ENCODE measurements at places on chromosomes 16 and 17.
A peak's percentile ranks its signal among the peaks of the same experiment; 100 is the strongest.

GRCh38 chr16:17471719-17472461 lies 1.1 kb upstream of the XYLT1 start:
- DNase-seq = no peak

DNA sequence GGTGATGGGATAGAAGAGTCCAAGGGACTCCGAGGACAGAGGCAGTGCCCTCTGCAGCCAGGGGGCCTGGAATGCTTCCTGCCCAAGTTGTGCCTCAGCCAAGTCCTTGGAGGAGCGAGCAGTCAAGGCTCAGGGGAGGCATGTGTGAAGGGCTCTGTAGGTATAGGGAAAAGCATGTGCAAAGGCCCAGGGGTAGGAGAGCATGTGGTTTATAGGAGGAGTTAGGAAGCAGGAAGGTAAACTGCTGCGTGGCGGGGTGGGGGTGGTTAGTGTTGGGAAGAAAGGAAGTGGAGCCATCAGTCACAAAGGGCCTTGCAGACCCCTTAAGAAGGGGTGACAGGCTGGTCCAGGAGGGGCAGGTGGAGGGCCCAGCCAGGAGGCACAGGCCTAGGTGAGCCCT lies 7.2 kb downstream of the POLR3E start:
- no peak for DNase-seq

DNA sequence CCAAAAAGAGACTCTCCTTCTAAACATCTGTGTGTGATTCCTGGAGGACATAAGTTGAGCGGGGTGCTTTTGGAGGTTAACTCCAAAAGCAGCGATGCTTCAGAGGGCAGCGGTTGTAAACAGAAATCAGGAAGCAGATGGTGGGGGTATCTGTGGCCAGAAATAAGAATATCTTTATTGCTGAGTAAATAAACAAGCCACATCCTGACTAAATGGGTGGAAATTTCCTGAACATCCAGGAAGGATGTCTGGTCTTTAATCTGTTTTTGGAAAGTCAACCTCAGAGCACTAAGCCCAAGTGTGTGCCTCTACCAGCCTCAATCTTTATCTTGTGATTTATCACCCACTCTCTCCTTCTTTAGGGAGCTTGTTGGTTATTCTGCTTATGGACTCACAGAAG lies 123.3 kb downstream of the CDH13 start:
- DNase-seq = no peak

GRCh38 chr17:4893721-4894560 lies 5.4 kb upstream of the C17orf107 start:
- no peak for DNase-seq

- no peak for DNase-seq
Observed at GRCh38 chr17:56718515-56718914, 115.2 kb downstream of the C17orf67 start.

- peak; percentile 60 for DNase-seq
Observed at GRCh38 chr17:32141258-32141657, 1.0 kb upstream of the RHOT1 start.

GRCh38 chr17:68310152-68310551 lies 18.9 kb downstream of the ARSG start:
- DNase-seq = no peak

- no peak for DNase-seq
Observed at GRCh38 chr17:70661342-70662222, 492.2 kb downstream of the KCNJ2 start.

GRCh38 chr17:73189417-73190099 lies 3.3 kb upstream of the COG1 start:
- peak; percentile 74 for DNase-seq

DNA sequence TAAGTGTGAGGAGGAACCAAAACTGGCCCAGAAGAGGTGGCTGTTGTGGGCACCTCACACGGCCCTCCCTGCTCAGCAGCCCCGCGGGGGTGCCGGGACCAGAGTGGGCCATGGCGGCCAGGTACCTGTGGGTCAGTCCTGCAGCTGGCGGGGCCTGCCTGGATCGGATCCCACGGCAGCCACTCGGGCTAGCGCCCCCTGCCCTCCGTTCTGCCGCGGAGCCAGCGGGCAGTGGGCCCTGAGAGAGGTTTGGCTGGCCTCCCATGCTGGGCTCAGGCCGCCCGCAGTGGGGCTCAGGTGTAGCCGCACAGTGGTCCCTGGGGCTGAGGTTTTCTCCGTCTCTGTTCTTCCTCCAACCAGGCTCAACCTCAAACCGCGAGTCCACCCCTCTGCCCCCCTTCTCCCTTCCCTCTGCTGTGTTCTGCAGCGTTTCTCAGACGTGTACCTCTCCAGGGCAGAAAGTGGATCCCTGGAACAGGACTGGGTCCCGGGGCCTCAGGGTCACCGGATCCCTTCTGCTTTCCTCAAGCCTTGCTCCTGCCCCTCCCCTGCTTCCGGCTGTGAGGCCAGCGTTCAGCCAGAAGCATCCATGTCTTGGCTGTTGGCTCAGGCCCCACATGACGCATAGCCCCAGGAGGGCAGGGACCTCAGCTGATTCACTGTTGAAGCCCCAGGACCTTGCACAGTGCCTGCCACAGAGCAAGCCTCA lies 28.6 kb upstream of the ITGA3 start:
- DNase-seq = peak; percentile 95

DNA sequence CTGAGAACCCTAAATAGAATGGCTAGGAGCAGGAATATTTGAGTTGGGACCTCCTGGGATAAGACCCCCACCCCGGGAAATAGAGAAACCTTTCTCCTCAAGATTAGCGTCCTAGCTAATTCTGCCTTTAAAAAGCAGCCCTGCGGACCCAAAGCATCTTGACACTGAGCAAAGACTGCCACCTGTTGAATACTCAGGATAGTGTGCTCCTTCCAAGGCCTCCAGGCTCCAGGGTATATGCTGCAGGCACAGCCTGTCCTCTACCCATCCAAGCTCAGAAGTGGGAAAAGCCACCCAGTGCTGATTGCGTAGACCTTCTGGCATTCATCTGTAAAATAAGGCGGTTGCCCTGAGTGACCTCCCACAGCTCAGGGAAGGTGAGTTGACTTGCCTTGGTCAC lies 456.2 kb upstream of the DYNLRB2 start:
- peak; percentile 31 for DNase-seq

- DNase-seq = no peak
Observed at GRCh38 chr17:32692179-32692578, 184.7 kb downstream of the MYO1D start.

DNA sequence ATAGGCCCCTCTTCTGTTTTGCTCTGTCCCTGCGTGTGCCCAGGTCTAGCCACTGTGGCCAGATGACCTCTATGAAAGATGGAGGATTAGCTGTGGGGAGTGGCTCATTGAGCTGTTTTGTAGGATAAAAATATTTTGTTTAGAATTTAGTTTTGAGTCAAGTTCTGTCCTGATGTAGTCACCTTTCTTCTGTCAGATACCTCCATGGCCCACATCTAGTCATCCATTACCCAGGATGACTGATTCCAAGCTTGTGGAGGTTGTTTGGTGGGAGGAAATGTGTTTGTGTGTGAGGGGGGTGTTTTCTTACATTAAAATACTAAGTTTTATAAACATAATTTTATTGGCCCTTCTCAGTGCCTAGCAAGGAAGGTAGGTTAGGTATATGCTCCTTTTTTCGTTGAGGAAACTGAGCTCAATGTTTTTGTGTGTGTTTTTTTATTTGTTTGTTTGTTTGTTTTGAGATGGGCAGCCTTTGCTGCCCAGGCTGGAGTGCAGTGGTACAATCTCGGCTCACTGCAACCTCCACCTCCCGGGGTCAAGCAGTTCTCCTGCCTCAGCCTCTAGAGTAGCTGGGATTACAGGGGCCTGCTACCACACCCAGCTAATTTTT lies 16.3 kb downstream of the SNX11 start:
- no peak for DNase-seq

DNA sequence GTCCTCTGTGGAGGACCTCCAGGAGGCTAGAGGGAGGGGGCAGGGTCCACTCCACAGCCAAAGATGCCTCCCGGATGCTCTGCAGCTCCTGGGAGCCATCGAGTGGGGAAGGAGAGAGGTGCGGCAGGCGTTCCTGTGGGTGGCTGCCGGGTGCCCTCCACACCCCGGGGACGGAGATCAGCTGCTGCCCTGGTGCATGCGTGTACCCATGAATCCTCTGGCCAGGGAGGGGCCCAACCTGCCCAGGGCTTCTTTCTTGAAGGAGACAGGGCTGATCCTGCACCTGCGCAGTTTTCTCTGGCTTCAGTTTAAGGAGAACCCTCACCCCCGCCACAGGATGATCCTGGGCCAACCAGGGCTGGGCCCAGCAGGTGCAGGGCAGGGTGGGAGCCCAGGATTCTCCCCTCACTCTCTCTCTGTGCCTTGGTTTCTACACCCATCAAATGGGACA lies 33.5 kb upstream of the DOC2B start:
- DNase-seq = no peak

- no peak for DNase-seq
Observed at GRCh38 chr17:5869041-5869745, 201.0 kb upstream of the WSCD1 start.

- DNase-seq = peak; percentile 60
Observed at GRCh38 chr17:27296428-27296979, 2.6 kb downstream of the WSB1 start.

DNA sequence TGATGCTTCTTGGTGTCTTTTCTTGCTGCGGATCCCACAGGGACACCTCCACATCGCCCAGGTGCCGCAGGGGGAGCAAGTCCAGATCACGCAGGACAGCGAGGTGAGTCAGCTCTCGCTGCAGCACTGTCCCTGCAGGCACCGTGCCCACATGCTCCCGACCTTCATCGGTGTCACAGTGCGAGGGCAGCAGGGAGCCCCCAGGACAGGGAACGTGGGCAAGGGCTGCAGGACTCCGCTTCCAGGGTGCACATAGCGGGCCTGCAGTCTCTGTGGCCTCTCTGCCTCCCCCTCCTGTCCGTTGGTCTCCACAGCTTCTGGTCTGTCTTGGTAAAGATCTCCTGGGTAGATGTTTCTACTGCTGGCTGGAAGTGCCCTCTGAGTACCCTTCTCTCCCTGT lies 84.1 kb downstream of the BANP start:
- no peak for DNase-seq

- DNase-seq = no peak
Observed at GRCh38 chr17:75110234-75110937, 617 bp downstream of the ARMC7 start.

- peak; percentile 69 for DNase-seq
Observed at GRCh38 chr16:49921791-49922456, 66.0 kb upstream of the ZNF423 start.

- DNase-seq = peak; percentile 86
Observed at GRCh38 chr17:68291836-68292688, 767 bp downstream of the ARSG start.

DNA sequence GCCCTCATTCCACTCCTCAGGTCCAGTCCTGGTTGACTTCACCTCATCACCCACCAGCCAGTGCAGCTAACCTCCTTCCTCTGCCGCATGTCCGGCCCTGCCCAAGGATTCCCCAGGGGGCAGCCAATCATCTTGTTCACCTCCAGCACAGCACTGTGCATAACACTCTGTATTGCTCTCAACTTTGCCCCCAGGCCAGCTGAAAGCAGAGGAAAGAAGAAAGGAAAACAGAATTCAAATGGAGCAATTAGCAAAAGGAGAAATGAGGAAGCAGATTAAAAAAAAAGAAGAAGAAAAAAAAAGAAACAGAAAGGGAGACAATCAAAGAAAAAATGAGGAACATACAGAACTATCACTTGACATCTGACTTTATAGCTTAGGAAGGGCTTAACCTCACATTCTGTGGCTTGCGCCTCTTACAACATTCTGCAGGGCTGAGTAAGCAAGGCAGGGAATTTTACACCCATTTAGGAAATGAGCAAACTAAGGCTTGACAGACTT lies 26.1 kb downstream of the GAS7 start:
- no peak for DNase-seq

GRCh38 chr16:27639561-27640276 lies 89.8 kb downstream of the KATNIP start:
- peak; percentile 72 for DNase-seq

- no peak for DNase-seq
Observed at GRCh38 chr17:75783069-75783783, 1.4 kb upstream of the UNK start.

DNA sequence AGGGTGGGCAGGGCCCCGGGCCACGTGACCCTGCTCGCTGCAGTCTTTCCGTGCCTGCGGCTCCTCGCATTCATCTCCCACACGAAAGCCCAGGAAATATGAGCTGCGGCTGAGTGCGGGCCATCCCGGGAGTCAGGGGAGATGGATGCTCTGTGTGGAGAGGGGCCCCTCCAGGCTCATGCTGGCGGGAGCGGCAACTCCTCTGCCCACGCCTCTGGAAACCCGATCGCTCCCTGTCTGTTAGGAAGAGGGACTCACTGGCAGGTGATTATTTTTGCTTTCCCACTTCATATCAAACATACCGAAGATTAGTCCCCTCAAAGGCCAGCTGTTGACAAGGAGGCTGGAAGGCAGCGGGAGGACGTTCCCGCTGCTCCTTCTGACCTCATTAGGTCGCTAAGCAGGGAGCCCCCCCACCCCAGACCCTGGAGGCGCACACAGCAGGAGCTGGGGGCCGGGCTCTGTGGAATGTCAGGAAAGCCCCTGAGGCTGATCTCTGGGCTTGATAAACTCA lies 228.5 kb downstream of the FOXL1 start:
- no peak for DNase-seq

- DNase-seq = no peak
Observed at GRCh38 chr17:77670173-77670572, 288.3 kb upstream of the TNRC6C start.

GRCh38 chr17:3866276-3866675 lies 20.2 kb upstream of the NCBP3 start:
- no peak for DNase-seq

DNA sequence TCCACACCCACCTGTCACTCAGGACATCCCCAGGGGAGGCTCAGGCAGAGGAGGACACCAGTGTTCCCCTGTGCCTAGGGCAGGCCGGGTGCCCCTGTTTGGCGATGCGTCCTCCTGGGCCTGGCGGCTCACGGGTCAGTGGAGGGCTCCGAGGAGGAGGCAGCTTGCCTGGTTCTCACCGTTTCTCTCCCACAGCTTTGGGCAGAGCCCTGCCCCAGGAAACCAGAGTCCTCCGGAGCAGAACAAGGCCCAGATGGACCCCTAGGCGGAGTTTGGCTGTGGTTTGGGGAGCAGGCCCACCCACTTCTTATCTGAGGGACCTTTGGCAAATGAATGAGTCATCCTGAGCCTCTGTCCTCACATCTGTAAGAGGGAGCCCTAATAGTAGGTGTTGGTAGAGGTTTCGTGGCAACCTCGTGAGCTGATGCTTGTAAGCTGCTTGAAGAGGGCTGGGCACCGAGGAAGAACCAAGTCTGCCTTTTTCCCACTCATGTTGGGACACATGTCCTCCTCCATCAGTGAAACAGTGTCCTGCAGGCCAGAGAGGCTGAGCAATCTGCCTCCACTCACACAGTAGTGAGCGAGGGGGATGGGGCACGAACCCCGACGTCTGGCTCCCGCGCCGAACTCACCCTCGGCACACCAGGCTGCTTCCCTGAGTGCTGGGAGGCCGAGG lies 247.0 kb upstream of the CIBAR2 start:
- no peak for DNase-seq

- peak; percentile 54 for DNase-seq
Observed at GRCh38 chr16:2159175-2159838, 3.7 kb downstream of the TRAF7 start.
